ENCODE measurements at places on chromosomes 12 and 14.

GRCh38 chr12:72141381-72141780 lies 130.8 kb upstream of the TRHDE start:
- DNase-seq, result peak; percentile 36

- DNase-seq, result no peak
These were observed 9.2 kb downstream of the FAR2 start for GRCh38 chr12:29158115-29158763.

GRCh38 chr12:89783359-89784060 lies 74.9 kb upstream of the ATP2B1 start:
- DNase-seq, result no peak

DNA sequence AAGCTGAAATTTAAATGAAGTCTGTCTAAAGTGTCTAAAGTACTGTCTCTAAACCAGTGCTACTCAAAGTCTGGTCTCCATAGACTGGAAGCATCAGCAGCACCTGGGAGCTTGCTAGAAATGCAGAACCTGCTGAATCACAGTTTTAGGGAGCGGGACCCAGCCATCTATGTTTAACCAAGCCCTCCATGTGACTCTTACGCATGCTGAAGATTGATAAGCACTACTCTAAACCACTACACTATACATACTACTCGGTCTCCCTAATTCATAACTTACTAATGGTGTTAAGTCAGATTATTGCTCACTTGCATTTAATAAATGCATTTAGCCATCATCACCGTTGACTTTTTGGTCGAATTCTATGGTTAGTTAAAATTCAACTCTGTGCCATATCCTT lies 88.8 kb downstream of the SLC25A21 start:
- DNase-seq, result no peak

GRCh38 chr14:90552465-90553297 lies 155.9 kb downstream of the CALM1 start:
- no peak for DNase-seq
